ENCODE measurements at places on chromosomes 11 and 22.

- no peak for DNase-seq
Measured at GRCh38 chr11:17915500-17916143, 97.2 kb downstream of the SERGEF start.

DNA sequence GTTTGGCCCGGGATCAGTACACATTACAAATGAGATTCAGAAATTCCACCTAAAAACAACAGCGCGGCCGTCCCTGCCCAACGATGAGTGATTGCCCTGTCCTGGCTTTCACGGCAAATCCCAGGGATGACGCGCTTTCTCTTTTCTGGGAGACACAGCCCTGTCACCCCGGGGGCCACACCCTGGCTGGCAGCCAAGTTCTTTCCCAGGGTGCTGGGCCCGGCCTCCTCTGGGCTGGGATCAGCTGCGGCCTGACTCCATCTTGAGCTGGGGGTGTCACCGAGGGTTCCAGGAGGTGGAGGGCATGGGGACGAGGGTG lies 82.7 kb downstream of the FBLN1 start:
- no peak for DNase-seq

DNA sequence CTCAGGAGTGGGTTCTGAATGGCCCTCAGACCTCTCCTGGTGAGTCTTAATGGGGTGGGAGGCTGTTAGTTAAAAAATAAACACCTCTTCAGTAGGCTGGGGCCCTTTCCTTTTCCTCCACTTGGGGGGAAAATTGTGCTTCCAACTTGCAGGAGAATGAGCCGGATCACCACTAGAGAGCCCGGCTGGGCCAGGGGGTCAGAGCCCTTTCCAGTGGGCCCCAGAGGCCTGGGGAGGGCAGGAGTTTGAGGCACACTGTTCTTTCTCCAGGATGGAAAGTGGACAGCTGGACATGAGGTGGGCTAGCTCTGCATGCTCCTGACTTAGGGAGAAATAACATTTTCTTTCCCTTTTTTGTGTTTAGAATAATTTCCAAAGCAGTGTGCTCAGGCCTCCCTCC lies 32.8 kb downstream of the B3GAT1 start:
- no peak for DNase-seq

GRCh38 chr22:36612458-36612857 lies 83.5 kb upstream of the EIF3D start:
- DNase-seq = no peak

- no peak for DNase-seq
Measured at GRCh38 chr11:3135481-3136440, 29.3 kb downstream of the OSBPL5 start.
